ENCODE measurements at places on chromosomes 13 and 19. TPM values are rescaled to one million over a fixed set of nuclear protein-coding genes. Genes with fewer than 3 reads are reported as not detected.

The CYP2A6 gene
- total RNA-seq: not detected

The ENOX1 gene
- 0.69 TPM for total RNA-seq

The SBK3 gene
- total RNA-seq: 1.8 TPM

The ZNF773 gene
- total RNA-seq: 7.1 TPM

The CGB3 gene
- total RNA-seq: not detected

The LENG9 gene
- total RNA-seq: 7.2 TPM

- DNase-seq: no peak
These were observed 36.8 kb upstream of the POP4 start for GRCh38 chr19:29569038-29569911.

- no peak for DNase-seq
These were observed 1.3 kb downstream of the PRR22 start for GRCh38 chr19:5782945-5783919.

The DLL3 gene
- not detected for total RNA-seq

The PLK5 gene
- not detected for total RNA-seq

The CEACAM6 gene
- total RNA-seq: 732 TPM

DNA sequence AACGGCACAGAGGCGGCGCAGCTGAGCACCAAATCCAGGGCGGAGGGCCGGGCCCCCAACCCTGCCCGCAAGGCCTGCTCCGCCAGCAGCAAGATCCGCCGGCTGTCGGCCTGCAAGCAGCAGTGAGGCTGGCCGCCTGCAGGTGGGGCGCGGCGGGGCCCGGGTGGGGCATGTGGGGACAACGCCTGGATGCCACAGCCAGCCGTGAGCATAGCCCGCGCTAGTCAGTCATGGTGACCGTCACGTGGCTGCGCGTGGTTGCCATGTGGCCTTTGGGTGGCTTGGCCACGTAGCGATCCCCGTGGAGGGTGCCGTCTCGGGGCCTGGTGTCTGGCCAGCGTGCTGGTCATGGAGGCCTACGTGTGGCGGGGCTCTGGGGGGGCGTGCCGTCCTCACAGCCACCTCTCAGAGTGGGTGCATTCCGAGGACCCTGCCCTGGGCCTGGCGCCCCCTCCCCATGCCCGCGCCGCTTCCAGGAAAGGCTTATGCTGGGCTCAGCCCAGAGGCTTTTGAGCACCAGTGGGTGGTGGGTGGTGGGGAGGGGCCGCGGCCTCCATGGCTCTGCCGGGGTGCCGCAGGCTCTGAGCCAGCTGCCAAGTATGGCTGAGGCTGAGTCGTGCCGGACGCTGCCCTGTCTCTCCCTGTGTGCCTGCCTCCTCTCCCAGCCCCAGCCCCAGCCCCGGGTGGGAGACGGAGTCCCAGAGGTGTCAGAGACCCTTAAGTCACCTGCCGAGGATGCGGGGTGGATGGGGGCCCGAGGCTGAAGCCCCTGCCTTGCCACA lies 11.1 kb downstream of the CBARP start:
- DNase-seq: no peak

DNA sequence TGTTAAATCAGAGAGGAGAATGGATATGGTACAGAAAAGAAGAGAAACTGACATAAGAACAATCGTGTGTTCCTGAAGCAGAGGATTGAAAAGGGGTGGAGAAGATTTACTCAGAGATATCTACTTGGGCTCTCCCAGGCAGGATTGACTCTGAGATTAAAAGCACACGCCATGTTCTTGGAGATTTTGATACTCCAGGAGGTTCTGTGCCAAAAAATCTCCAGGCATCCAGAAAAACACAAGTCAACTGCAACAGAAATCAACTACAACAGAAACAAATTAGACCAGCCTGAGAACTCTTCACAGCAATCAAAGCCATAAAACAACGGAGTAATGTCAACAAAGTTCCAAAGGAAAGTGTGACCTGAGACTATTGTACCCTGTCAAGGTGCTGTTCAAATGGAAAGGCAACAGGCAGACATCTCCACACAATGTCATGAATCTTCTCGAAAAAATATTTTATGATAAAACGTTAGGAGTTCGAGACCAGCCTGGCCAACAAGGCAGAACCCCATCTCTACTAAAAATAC lies 104.2 kb downstream of the UBL3 start:
- DNase-seq: no peak

GRCh38 chr13:68696907-68697306 lies 1410.7 kb upstream of the ATXN8OS start:
- DNase-seq: no peak

DNA sequence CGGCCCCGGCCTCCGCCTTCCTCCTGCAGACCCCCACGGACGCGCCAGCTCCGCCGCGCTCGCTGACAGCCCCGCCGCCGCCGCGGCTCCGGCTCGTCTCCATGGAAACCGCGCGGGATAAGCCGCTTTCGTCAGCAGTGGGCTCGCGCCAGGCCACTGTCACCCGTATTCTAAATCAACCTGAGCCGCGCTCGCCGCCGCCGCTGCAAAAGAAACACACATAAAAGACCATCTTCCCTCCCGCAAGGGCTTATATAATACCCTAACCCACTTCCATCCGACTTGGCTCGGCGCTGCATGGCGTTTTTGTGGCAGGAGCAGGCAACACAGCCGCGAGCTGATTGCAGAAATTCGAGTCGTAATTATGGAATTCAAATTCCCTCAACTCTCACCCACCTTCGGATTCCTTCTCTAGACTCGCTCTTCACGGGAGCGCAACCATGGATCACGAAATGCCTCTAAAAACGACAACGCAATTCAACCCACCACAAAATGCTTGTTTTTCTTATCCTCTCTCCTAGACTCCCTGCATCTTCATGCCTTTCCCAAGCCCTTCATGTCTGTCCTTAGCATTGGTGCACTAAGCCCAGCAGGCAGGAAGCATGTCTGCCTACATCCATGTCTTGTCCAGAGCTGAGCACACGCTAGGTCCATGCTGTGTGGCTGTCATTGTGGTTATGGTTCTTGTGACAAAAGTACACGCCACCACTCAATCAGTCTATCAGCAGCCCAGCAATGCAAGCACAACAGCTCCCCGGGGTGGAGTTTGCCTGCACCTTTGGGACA lies at the start of gene AMER2:
Gene AMER2 (minus strand): TSS at position 772 of the 786 bp plus-strand sequence. CDS start 669 bp downstream, at position 103.
- DNase-seq: no peak

- no peak for DNase-seq
These were observed 12.0 kb downstream of the B3GNT3 start for GRCh38 chr19:17806945-17807344.

DNA sequence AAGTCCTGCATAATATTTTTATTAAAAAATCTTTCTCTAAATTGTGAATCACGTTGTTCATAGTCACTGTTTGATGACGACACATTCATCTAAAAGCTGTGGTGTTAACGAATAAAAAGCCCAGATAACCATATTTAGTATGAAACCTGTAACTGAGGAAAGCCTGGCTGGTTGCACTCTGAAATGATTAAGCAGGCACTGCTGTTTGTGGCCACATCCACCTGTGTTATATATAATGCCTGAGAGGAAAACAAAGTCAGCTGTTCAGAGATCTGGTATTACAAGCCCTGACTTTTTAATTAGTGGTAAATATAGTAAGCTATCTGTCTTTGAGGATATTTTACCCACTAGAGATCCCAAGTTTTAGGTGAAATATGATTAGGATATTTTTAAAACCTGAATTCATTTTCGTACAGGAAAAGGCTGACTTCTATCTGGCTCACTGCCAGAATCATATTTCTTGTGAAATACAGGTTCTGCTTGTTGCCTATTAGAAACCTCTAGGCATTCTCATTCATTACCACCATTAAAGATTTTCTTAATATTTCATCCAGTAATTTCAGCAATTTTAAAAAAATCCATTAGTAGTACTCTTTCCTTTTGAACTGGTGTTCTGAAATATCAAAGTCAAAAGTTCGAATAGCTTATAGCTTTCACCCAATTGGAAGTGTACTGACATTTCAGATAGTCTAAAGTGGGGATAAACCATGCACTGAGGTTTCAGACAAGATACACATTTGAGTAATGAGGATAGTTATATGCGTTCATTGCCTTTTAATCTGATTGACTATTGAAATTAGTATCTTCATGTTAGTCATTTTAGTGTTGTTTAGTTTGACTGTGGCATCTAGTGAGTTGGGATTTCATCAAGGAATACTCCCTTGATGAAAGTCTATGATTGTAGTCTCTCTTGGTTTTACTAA lies 79.7 kb downstream of the LMO7 start:
- DNase-seq: no peak

GRCh38 chr19:289651-290371 lies 1.4 kb downstream of the PLPP2 start:
- peak; percentile 72 for DNase-seq

The ATP8B3 gene
- total RNA-seq: 0.64 TPM

The KL gene
- 12.5 TPM for total RNA-seq

- DNase-seq: no peak
These were observed 186.8 kb downstream of the PRR20E start for GRCh38 chr13:57353831-57354230.

DNA sequence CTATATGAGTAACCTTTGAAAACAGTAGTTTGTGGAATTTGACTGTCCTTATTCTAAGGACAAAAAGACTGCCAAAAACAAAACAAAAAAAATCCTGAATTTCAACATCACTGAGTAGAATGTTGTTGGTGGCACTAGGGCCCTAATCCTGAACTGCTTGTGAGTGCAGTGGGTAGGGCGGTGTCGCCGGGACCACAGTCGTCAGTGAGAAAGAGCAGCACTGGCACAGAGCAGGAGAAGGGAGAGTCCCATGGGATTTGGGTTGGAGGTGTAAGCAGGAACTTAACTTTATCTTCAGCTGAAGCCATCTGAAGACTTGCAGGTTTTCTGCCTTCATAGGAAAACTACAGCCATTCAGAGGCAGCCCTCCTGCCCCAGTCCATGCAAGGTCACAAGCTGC lies 5.6 kb downstream of the PCID2 start:
- no peak for DNase-seq

- DNase-seq: no peak
These were observed 3.9 kb downstream of the EEF2 start for GRCh38 chr19:3981373-3981735.

The CRX gene
- total RNA-seq: not detected

- DNase-seq: no peak
These were observed 143.2 kb upstream of the EDNRB start for GRCh38 chr13:78061806-78062205.

The VSTM1 gene
- total RNA-seq: 1.1 TPM

DNA sequence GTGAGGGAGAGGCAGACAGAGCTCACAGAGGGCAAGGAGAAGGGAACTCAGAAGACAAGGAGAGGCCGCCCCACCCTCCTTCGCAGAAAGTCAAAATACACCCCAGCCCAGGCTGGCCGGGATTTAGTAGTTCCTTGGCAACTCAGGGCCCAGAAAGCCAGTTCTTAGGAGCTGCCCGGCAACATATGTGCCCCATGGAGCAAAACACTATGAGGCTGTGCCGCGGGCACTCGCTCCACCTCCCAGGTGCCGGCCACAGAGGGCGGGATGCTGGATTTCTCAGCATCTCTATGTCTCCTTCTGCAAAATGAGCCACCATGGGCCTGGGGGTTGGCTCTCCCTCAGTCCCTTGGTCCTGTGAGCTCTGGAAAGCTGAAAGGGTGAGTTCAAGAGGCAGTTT lies 93.8 kb upstream of the CACNA1A start:
- DNase-seq: no peak

- DNase-seq: no peak
These were observed 3.0 kb downstream of the STXBP2 start for GRCh38 chr19:7639863-7640348.

GRCh38 chr13:87570669-87571068 lies 100.5 kb upstream of the SLITRK5 start:
- no peak for DNase-seq

The C1QTNF9 gene
- not detected for total RNA-seq

The SERPINE3 gene
- total RNA-seq: not detected

The MEIS3 gene
- total RNA-seq: 4.3 TPM

GRCh38 chr19:15368051-15368632 lies 11.4 kb downstream of the AKAP8 start:
- no peak for DNase-seq

GRCh38 chr19:46386151-46386550 lies 27.2 kb downstream of the CCDC8 start:
- DNase-seq: peak; percentile 52

- no peak for DNase-seq
These were observed 717 bp upstream of the NALCN start for GRCh38 chr13:101417043-101417406.

- no peak for DNase-seq
These were observed 12.8 kb downstream of the CASP14 start for GRCh38 chr19:15062036-15062435.

GRCh38 chr19:18287836-18288772 lies 6.7 kb upstream of the JUND start:
- DNase-seq: no peak

DNA sequence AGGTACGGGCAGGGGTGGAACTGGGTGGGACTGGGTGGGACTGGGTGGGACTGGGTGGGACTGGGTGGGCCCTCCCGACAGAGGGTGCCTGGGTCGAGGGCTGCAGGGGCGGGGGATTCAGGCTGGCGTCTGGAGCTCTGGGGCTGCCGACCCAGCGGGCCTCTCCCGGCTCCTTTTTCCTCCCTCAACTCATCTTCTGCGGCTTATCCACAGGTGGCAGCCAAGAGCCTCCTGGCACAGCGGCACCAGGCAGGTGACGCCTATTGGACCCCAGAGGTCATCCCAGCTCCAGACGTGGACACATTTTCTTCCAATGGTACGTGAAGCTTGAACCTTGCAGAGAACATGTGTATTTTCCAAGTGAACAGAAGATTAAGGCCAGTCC lies 533 bp downstream of the ZNF544 start:
- no peak for DNase-seq

DNA sequence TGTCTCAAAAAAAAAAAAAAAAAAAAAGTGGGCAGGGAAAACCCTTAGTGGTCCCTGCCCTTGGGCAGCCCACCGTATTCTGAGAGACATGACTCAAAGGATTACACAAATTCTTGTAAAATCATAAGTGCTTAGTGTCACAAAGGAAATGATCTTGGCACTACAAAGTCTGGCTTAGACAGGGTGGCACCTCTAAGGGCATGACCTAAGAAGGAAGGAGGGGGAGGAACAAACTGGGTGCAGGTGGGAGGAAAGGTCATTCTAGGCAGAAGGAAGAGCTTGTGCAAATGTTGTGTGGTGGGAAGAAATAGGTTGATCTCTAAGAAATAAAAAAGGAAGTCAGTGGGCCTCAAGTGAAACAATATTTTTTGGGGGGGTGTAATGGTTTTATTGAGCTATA lies 10.4 kb downstream of the PNPLA6 start:
- no peak for DNase-seq

- DNase-seq: peak; percentile 48
These were observed 46.5 kb upstream of the TFDP1 start for GRCh38 chr13:113537909-113538688.

The NMRK2 gene
- total RNA-seq: 1.6 TPM

The WDR87 gene
- total RNA-seq: not detected

DNA sequence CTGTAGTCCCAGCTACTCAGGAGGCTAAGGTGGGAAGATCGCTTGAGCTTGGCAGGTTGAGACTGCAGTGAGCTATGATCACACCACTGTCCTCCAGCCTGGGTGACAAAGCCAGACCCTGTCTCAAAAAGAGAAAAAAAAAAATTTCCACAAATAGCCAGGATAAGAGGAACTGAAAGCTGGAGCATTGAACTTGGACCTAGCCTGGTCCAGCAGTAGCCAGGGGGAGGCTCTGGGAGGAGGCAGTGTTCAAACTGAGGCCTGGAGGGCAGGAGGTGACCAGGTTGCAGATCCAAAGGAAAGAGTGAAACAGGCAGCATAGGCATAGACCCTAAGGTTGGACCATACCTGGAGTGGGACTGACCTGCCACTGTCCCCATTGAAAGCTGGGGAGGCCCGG lies 26.9 kb upstream of the PIK3R2 start:
- DNase-seq: no peak

The KCNRG gene
- 1.5 TPM for total RNA-seq

The FPR2 gene
- total RNA-seq: 12.5 TPM

GRCh38 chr19:7676376-7676775 lies 514 bp upstream of the MCEMP1 start:
- DNase-seq: peak; percentile 79

The MAMSTR gene
- total RNA-seq: 1.2 TPM

GRCh38 chr19:30217461-30217860 lies 154.7 kb upstream of the ZNF536 start:
- DNase-seq: no peak

All from upper lobe of right lung (tissue), 1 donor.